ENCODE measurements at places on chromosomes 1 and 21. TPM values are rescaled to one million over a fixed set of nuclear protein-coding genes. Genes with fewer than 3 reads are reported as not detected.

DNA sequence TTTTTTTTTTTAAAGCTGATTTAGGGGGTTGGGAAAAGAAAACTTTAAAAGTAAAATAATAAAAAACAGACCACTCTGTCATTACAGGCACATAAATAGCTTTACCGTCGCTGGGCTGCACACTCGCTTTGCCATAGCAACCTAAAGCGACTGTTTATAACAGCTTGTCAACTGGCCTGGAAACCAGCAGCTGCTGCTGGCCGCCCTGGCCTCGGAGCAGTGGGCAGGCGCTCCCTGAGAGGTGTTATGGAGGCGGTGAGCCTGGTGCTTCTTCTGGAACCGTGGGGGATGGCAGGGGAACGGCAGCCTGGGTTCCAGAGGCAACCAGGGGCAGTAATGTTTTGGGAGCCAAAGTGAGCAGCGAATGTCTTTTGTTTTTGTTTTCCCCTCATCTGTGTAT, 45.7 kb downstream of the ATP2B4 start:
- no peak for DNase-seq

- DNase-seq: no peak
These were observed 2.6 kb upstream of the DVL1 start for GRCh38 chr1:1351511-1352427.

- no peak for DNase-seq
These were observed 29.8 kb downstream of the GPA33 start for GRCh38 chr1:167060141-167061072.

GRCh38 chr1:28378906-28379305, 9.4 kb downstream of the PHACTR4 start:
- DNase-seq: no peak

GRCh38 chr1:155064111-155064831, 731 bp downstream of the EFNA4 start:
- DNase-seq: no peak

GRCh38 chr1:186465946-186466345, 5.0 kb upstream of the PDC start:
- no peak for DNase-seq

- no peak for DNase-seq
These were observed 11.6 kb downstream of the DSTYK start for GRCh38 chr1:205199931-205200299.

- DNase-seq: no peak
These were observed 112.3 kb downstream of the GLIS1 start for GRCh38 chr1:53626616-53627015.

- DNase-seq: peak; percentile 64
These were observed 196.7 kb upstream of the VAMP3 start for GRCh38 chr1:7574121-7575040.

DNA sequence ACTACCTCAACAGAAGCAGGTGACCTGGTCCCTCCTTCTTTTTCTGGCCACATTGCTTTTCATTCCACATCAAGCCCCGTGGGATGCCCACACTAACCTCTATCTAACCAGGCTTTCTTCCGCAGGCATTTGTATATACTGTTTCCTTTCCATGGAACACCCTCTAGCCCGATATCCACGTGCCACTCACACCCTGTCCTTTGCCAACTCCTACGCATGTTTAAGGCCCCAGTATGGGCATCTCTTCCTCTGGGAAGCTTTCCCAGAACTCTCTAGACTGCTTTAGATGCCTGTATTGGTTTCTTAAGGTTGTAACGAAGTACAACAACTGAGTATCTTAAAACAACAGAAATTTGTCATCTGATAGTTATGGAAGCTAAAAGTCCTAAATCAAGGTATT, 121.0 kb downstream of the TNR start:
- no peak for DNase-seq

GRCh38 chr1:65059930-65060538, 88.0 kb upstream of the AK4 start:
- no peak for DNase-seq

- no peak for DNase-seq
These were observed 42.4 kb downstream of the FNBP1L start for GRCh38 chr1:93490357-93490756.

- DNase-seq: no peak
These were observed 30.0 kb downstream of the PRKACB start for GRCh38 chr1:84174051-84174556.

DNA sequence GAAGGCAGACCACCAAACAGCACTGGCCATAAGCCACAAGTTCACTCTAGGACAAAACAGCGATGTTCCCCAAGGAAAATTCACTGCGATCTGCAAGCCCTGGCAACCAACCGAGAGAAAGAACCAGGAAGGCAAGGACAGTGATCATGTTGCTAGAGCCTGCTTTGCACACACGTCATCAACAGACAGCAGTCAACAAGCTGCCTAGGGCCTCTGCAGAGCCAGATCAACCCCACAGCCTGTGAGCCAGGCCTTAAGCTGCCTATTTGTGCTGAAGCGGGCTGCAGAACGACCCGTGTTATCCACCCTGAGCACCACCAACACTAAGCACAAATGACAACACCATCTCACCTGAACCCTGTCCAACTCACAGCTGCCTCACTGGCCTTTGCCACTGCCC, 6.2 kb upstream of the YRDC start:
- no peak for DNase-seq

GRCh38 chr21:42857216-42857615, 22.1 kb downstream of the WDR4 start:
- DNase-seq: no peak

DNA sequence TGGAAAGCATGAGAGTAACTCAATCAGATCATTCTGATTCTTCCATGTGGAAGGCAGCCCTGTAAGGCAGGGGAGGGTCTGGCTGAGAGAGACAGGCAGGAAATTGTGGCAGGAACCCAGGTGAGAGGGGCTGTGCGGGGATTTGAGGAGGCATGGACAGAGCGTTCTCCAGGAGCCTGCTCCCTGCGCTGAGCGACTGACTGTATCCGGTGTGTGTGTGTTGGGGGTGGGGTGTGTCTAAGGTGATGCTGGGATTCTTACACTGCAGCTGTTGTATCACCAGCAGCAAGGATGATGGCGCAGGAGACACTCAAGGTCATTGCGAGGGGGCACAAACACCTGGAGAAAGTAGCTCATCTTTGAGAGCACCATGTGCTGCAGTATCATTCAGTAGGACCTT, 128.5 kb downstream of the RHOU start:
- DNase-seq: no peak

DNA sequence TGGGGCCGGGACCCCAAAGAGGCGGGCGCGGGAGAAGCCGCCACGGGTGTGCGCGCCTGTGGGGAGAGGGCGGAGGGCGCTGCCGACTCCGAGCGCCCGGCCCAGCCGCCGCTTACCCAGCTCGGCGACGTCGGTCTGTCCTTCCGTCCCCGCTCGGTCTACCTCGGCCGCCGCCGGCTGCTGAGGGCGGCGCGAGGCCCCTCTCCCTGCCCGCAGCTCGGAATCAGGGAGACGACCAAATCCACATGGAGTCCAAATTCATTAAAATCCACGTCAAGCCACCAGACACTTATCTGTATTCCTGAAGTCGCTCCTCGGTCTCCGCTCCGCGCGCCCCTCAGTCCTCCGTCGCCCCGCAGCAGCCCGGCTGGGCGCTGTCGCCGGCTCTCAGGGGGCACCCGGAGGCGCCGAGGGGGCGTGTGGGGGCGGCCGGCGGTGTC, 637 bp downstream of the PLXNA2 start:
- peak; percentile 86 for DNase-seq

DNA sequence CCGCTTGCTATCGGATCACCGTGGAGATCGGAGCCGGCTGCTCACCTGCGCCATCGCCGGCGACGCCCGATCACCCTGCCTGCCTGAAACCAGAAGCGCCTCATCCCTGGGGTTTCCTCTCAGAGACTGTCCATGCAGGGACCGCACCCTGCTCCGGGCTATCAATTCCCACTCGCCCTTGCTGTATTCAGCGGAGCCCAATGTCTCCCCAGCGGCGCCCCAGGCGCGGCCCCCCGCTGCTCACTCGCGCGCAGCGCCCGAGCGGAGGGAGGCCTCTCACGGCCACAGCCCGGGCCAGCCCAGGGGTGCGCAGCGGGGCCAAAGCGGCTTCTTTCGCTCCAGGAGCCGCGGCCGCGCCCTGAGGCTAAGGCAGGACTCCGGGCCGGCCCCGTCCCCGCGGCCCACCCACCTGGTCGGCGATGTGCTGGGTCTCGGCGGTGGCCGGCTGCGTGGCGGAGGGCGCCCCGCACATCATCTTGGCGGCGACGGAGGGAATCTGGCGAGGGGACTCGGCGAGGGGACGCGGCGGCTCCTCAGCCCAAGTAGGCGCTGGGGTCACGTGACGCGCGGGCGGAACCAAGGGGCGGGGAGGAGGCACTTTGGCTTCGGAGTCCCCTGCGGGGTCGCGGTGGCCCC, at the start of gene CSTB:
Gene CSTB, minus strand, starts transcription at position 514 of the 636 bp plus-strand sequence. Its CDS starts 39 bp downstream, at position 475.
- peak; percentile 96 for DNase-seq

GRCh38 chr1:55048453-55049270, 9.3 kb downstream of the PCSK9 start:
- no peak for DNase-seq

DNA sequence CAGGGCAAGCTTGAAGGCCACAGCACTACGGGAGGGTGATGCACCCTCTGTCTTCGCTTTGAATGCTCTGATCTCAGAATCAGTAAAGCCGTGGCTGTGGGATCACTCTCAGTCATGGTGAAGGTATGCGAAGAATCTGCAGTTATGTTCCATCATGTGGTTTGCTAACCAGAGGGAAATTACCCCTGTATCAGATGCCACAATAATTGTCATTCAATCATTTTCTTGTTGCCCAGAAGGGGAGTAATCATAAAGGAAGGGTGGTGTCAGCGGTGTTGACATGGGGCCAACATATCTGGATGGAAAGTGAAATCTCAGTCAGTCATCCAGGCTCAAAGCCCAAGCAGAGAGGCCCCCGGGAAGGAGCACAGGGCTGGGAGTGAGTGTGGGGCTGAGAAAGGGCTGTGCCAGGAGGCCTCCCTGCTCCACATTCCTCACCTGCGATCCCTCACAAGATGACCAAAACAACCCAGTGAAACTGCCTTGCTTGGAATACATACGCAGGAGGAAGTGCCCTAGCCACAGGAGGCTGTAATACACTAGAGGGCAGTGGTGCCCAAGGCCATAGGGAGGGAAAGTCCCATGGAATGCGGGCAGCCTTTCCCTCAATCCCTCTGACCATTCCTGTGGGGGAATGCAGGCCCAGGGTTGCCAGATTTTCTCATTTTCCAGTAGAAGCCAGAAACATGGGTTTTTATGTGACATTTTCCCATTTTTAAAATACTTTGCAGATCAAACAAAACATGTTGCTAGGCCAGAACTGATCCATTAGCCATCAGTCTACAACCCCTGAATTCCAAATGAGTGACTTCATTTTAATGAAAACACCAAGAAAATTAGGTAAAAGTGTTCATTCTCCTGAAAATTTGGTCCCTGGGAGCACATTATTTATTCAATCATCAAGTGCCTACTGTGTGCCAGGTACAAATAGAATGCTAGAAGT, 95.7 kb upstream of the VANGL1 start:
- no peak for DNase-seq

DNA sequence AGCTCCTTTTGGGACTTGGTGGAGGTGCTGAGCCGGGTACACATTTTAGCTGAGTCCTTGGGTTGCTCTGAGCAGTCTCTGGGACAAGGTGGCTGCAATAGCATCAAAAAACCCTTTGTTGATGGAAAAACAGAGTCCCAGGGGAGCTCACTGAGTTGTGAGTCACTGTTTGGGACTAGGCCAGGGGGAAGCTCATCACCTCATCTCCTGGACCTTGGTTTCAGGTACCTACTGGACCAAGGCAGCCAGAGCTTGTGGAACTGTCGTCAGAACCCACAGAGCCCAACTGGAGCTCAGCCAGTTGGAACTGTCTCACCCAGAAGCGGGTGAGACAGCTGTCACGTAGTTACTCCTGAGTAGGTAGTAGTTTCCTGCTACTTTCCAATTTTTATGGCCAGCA, 146.7 kb downstream of the HLX start:
- DNase-seq: no peak

DNA sequence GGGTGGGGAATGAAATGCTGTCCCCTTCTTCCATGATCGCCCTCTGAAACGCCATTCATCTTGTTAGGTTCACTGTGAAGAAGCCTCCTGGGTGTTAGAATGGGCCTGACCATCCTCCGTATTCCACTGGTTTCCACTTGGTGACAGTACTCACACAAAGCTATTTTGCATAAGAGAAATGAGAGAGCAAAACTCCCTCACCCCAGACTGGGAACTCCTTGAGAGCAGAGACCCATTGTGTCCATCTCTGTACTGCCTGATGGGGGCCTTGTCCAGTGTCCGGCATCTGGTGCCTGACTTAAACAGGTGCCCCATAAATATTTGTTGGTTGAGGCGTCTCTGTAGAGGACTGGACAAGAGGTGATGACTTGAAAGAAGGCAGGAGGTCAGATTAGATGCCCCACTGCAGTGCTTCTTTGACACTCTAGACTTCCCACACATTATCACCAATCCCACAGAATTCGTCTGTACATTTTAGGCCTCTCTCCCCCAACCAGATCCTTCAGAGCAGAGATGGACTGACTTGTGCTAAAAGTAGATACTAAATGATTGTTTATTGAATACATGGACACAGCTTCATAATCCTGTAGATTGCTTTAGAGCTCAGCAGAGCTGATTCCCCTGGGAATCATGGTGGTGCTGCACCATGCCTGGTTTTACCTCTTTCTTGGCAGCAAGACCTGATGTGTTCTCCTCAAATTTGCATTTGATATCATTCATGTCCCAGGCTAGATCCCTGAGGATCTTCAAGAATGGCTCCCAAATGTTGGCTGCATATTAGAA, 22.4 kb upstream of the KCNA2 start:
- peak; percentile 24 for DNase-seq

DNA sequence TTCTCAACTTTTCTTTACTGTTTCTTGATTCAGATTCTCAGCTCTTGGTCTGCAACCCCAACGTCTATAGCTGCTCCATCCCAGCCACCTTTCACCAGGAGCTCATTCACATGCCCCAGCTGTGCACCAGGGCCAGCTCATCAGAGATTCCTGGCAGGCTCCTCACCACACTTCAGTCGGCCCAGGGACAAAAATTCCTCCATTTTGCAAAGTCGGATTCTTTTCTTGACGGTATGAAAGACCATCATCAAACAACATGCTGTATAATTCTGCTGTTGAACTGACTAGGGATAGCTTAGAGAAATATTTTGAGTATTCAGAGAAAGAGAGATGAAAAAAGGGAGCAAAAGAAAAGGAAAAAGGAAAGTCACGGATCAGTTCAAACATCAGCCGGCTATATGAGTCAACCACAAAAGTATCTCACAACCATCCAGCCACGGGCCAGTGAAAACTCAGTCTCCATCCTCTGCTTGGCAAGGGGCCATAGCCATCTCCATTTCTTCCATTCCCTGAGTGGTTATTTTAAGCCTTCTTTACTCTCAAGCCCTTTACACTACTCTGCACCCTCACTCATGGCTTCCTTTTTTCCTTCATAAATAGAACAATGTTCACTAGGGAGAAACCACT, 14.1 kb downstream of the DNASE2B start:
- no peak for DNase-seq

ALG14 gene
- polyA plus RNA-seq: 0.85 TPM

TRIM33 gene
- polyA plus RNA-seq: 10.8 TPM

IL23R gene
- polyA plus RNA-seq: not detected

OR2L5 gene
- 0.03 TPM for polyA plus RNA-seq

SLAMF7 gene
- polyA plus RNA-seq: 12.5 TPM

OR2L8 gene
- polyA plus RNA-seq: not detected

CCDC17 gene
- polyA plus RNA-seq: 1.6 TPM

IFI44 gene
- 45.0 TPM for polyA plus RNA-seq

ID3 gene
- polyA plus RNA-seq: 109 TPM
